Stromal cell of bone marrow (primary cell): ENCODE measurements at places on chromosomes 5 and 9.

DNA sequence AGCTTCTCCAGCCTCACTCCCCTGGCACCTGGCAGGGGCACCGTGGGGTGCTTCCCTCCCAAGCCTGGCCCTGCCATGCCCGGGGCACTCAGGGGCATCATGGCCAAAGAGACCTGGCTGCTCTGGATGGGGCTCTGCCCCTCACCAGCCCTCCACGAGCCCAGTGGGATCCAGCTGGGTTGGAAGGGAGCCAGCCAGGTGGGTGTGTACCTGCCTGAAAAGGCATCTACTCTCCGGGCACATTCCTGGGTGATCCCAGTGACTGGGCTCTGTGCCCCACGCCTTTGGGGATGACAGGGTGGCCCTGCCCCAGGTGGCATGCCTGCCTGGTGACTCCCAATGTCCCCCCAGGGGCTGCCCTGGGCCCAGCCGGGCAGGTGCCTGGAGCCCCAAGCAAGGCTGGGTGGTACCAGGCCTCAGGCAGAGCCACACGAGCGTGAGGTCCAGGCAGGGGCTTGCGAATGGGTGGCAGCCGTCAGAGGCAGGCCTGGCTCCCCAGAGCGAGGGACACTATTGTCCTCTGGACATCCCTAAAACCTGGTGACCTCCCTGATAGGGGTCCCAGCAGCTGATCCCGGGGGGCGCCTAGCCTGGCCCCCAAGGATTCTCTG, 777 bp downstream of the GPSM1 start:
- no peak for DNase-seq

DNA sequence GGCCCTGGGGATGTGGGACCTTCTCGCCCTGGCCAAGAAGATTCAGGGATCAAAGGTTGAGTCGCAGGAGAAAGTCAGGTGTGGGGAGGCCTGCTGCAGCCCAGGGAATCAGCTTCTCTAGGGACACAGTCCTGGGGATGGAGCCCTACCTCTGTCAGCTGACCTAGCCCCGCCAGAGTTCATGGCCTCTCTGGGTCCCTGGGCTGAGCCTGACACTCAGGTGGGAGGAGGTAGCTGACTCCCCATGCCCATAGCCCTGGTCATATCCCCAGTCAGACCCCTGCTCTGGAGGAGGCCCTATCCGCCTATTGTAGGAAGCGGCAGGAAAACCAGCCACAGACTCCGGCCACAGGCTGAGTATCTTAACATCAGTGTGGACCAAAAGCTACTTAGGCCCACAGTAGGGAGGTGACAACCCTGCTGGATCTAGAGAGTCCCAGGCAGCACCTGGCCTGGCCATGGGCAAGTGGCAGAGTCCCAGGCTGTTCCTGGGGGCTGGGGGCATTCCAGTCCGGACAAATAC, 15.0 kb upstream of the MRNIP start:
- DNase-seq = no peak

- no peak for DNase-seq
These were observed 25.0 kb downstream of the SKP1 start for GRCh38 chr5:134151723-134152122.

DNA sequence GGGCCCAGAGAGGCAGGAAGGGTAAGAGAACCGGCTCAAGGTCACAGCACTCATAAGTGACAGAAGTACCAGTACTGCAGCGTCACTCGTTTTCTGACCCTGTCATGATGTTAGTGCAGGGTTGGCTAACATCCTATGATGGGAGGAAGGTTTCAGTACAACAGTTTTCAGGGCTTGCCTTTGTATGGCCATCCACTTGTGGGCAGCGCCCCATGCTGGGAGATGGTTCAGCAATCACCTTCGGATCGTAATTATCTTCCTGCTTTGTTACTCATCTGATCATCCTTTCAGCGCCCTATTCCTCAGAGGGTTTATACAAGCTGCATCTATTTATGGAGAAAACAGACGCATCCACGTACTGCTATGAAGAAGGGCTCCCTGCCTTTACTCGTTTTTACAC, 2.4 kb downstream of the MAP1B start:
- no peak for DNase-seq

- no peak for DNase-seq
These were observed 65.6 kb downstream of the ANKRD55 start for GRCh38 chr5:56167519-56167918.
